ENCODE measurements at places on chromosomes 1 and 21.

DNA sequence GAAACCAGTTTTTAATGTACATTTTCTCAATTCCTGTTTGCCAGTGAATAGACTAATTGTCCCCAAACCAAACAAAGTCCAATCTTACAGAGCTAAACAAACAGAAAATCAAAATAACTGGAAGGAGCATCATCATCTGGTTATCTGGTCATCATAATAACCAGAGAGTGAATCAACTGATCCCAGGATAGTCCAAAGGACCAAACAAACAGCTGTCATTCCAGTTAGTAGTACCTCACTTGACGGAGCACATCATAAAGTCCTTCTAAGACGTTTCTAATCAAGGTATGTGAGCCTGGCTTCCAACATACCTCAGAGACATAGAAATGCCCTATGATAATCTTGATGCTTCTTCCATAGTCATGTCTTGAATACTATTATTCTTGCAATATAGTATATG is 240.5 kb downstream of the LTN1 start:
- DNase-seq = no peak

DNA sequence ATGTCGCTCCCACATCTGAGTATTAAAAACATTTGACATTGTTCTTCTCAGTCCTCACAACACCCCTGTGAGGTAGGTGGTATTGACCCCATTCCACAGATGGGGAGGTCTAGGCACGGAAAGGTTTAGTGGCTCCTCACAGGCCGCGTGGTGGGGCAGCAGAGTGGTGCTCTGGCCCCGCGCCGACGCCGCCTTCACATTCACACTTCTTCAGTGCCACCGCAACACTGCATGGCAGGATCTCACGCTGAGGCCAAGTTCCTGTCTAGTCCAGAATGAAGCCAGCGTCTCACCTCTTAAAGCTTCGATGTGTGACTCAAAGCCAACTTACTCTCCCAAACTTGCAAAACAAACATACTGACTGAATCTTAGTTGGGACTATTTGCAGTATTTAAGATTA is 12.1 kb downstream of the ICMT start:
- DNase-seq = no peak

DNA sequence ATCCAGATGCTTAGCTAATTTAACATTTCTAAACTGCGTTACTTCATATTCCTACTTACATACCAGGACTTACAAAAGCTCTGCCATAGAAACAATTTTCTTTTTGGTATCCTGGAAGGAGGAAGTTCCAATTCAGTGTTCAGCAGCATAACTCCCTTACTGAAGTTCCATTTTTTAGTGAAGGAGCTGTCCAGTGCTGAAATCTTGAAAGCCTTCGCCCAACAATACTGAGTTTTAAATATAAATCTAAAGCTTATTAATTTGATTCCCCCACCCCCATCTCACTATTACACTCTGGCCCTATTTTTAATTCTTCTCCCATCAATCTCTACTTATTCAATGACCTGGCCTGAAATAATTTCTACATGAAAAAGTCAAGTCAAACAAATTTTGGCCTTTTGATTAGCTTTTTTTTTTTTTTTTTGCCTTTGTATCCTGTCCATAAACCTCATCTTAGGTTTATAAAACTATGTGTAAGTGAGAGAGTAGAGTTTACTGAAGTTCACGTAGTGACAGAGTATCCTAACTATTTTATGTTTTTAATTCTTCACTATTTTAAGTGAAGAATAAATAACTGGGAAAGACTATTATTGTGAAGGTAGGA is 323.0 kb upstream of the PLD5 start:
- DNase-seq = peak; percentile 9

- peak; percentile 33 for DNase-seq
Measured at GRCh38 chr1:246329900-246330299, 177.2 kb downstream of the SMYD3 start.

DNA sequence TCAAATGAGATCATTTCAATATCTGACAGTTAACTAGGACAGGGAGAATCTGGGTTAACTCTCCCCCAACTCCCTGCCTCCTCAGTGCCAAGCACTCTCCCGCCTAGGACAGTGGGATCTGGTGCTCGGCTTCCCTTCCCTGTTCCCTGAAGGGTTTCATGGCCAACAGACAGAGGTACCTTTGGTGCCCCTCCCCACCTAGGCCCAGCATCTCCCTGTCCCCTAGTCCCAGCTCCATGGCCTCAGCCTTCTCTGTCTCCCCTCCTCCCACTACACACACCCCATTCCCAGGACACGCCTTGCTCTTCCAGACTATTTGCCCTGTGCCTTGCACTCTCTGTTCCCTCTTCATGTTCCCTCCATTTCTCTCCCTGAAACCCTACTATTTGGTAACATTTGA is 77.1 kb downstream of the CD247 start:
- DNase-seq = no peak

DNA sequence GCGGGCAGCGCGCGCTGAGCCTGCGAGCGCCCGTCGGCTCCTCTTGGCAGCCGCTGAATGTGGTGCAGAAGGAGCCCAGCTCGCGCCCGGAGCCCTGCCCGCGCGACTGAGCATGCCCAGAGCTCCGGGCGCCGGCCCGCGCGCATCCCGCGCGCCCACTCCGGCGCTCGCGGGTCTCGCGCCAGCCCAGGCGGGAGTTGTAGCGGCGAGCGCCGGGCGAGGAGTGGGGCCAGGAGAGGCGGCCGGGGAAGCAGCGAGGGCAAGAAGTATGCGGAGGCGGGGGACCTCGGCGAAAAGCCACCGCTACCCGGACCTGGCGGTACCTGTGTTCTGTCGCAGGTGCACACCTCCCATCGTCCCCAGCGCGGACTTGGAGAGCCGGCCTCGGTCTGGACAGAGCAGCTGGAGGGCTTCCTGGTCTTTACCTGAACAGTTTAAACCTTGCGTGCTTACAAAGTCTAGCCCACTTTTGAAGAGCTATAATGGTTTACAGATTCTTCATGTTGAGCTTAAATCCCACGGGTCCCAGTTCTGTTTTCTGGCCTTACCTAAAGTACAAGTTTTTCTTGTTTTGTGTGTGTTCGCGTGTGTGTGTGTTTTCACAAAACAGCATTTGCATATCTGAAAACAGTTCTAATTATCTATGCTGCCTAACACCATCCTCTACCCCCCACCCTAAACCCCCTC is at the start of gene DDAH1:
DDAH1 (minus strand) TSS at position 61 of the 687 bp plus-strand sequence. CDS start 114 bp downstream, outside the sequence.
- DNase-seq = peak; percentile 59

DNA sequence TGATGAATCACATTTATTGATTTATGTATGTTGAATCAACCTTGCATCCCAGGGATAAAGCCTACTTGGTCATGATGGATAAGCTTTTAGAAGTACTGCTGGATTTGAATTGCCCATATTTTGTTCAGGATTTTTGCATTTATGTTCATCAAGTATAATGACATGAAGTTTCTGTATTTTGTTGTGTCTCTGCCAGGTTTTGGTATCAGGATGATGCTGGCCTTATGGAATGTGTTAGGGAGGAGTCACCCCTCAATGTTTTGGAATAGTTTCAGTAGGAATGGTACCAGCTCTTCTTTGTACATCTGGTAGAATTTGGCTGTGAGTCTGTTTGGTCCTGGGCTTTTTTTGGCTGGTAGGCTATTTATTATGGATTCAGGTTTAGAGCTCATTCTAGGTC is 1643.1 kb upstream of the B3GALT2 start:
- peak; percentile 44 for DNase-seq

DNA sequence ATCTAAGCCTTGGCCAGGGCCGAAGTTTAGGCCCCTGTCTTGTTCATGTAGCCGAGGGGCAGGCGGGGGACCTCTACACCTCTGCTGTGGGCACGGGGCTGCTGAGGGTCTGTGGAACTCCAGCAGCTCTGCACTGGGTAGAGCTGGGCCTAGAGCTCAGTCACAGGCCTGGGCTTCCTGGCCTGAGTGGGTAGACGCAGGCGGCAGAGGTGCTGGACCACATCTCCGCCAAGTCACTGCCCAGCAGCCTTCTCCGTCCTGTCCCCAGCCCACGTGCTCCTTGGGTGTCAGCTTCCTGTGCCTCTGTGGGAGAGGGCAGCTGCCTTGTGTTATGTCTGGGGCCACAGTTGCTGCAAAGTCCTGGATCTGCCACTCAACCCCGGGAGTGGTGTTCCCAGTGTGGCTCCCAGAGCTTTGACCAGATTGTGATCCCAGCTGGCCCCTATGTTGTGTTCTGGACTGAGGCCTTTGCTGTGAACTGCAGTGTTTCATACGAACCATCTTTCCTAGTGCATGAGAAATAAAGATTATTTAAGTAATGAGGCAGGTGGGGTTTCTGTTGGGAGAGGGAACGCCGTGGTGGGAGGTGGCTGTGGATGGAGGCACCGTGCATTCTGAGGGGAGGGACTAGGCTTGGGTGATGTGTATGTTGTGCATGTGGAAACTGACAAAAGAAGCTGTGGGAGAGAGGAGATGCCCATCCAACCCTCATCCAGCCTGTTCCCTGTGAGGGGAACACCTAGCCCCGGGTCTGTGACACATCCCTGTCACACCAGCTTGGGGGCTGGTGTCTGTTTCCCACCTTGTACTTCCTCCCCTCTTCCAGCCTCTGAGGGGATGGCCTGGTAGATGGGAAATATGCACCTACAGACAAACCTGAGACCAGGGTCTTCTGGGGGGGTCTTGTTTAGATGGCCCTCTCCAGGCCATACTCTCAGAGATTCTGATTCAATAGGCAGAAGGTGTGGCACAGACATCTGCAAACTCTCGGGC is 12.2 kb downstream of the AMPD2 start:
- no peak for DNase-seq

GRCh38 chr1:241848686-241849344 is 811 bp downstream of the EXO1 start:
- DNase-seq = no peak

GRCh38 chr1:67749844-67750690 is 65.1 kb downstream of the GADD45A start:
- DNase-seq = peak; percentile 92

GRCh38 chr1:56547977-56548376 is 31.4 kb downstream of the PLPP3 start:
- DNase-seq = no peak

GRCh38 chr1:3031401-3032221 is 10.3 kb downstream of the ACTRT2 start:
- no peak for DNase-seq

GRCh38 chr21:20329636-20330035 is 668.6 kb upstream of the NCAM2 start:
- DNase-seq = no peak

DNA sequence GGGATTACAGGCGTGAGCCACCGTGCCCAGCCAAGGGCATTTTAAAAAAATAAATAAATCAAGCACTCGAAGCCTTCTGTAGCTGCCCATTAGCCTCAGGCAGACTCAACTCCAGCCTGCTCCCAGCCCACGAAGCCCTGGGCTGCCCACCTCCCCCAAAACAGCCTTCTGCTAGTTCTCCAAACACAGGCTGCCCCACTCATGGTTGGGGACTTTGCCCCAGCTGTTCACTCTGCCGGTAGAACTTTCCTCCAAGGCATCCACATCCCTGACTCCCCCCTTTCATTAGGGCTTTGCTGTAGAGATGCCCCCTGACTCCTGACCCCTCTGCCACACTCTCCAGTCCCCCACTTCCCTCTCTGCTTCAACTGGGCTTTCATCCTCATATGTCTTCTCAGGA is 29.7 kb upstream of the LAPTM5 start:
- DNase-seq = no peak

DNA sequence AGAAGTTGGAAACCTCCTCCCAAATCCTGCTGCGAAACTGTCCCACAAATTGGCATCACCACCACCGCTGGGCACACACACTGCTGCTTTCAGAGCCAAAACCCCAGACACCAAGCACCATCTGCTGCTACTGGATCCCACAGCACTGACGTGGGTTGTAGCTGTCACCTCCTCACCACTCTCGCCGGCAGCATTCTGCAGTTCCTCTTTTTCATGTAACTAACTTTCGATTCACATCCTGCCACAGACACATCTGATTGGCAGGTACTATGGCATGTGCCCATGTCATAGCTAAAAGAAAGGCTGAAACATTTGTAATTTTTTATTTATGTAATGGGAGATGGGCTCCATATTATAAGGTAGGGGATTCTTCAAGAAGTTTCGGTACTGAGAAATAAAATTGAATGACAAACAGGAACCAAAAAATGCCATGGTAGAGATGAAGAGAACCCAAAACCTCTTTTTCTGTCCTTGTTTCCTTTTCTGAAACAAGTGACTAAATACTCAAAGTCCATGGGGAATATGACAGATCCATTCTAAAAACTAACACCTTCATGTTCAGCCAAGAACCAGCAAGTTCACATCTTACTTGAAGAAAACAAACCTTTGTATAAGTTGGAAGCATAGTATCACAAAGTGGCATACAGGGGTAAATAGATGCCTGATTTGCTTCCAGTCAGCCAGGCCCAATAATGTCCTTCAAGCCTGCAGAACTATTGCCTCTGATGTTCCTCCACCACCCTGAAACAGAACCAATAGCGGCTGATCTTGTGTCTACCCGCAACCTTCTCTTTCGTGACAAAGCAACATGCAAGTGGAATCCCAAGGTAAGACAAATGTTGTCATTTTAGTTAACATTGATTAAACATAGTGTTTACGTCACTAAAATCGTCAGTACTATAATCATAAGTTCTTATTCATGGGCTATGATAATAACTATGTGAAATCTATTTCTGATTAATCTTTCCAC is 26.6 kb upstream of the RGS13 start:
- DNase-seq = no peak

DNA sequence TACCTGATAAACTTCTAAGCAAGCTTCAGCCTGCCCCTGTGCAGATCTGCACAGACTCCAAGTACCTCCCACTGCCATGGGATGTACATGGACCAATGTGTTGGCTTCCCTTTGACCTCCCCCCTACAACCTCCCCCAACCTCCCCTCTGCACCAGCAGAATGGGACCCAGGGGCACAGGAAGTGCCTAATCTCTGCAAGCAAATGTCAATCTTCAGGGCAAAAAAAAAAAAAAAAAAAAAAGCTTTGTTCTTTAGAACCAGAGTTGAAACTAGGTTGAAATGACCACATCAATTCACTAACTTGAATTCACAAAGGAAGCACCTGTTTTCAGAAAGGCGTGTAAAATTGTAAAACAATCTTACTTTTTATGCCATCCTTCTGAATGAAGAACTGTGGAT is 53.9 kb upstream of the TIAM1 start:
- no peak for DNase-seq

- DNase-seq = peak; percentile 56
Measured at GRCh38 chr1:72230746-72231145, 51.6 kb downstream of the NEGR1 start.

GRCh38 chr1:92482665-92483609 is 3.8 kb downstream of the GFI1 start:
- no peak for DNase-seq

DNA sequence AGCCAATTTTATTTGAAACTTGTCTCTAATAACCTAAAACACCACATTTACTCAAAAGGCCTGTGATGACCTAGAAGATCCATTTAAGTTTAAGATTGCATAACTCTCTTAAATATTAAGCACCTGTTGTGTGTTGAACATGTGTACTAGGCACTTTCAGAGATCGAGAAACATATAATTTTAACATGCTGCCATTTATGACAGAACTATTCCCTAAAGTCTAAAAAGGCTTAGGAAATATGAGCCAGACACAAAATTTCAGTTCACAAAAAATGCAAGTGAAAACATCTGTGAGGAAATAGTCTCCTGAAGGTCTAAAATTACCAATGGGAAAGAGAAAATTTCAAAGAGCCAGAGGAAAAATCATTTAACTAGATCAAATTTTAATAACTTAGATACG is 37.7 kb downstream of the CEP170 start:
- no peak for DNase-seq
